ENCODE measurements at places on chromosomes 1 and 21.

DNA sequence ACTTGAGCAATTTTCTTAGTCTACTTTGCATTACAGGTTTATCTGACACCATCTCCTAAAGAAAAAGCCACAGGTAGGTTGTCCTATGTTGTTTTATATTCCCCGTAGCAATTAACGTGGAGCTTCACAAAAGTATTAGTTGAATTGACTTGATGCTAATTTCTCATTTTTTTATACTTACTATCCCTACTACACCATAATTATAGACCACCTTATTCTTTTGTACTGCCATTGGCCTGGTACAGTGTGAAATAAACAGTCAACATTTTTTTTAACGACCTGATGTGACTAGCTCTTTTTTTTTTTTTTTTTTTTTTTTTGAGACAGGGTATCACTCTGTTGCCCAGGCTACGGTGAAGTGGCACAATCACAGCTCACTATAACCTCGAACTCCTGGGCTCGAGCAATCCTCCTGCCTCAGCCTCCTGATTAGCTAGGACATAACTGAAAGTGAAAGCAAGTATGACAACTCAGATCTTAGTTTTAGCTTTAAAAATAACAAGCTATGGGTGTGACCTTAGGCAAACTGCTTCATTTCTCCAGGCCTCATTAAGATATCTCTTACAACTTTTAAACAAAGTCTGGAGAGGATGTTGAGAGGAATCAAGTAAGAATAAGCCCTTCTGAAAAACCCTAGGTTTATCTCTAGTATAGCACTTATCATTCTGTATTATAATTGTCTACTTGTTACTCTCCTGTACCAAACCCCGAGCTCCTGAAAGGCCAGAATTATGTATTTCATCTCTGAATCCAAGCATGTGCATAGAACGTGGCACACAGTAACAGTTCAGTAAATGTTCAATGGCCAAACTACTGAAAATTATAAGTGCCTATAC, 49.5 kb downstream of the LUZP1 start:
- peak; percentile 2 for DNase-seq

- DNase-seq, result no peak
Observed at GRCh38 chr1:227846265-227846858, 30.9 kb downstream of the PRSS38 start.

DNA sequence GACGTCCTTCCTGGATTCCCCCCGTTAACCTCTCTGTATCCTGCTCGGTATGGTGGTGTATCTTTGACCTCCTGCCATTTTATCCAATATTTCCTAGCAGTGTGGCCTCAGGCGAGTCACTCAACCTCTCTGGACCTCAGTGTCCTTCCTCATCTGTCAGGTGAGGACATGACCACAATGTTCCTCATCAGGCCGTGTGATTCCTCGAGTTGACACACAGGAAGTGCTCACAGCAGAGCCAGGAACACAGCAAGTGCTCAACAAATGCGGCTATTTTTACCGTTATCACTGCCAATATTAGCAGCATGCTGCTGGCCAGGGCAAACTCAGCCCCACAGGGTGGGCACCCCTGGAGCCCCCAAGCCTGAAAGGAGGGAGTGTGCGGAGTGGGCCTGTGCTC, 450.2 kb downstream of the KIF26B start:
- no peak for DNase-seq

GRCh38 chr1:23984417-23985186, 4.5 kb upstream of the SRSF10 start:
- no peak for DNase-seq

DNA sequence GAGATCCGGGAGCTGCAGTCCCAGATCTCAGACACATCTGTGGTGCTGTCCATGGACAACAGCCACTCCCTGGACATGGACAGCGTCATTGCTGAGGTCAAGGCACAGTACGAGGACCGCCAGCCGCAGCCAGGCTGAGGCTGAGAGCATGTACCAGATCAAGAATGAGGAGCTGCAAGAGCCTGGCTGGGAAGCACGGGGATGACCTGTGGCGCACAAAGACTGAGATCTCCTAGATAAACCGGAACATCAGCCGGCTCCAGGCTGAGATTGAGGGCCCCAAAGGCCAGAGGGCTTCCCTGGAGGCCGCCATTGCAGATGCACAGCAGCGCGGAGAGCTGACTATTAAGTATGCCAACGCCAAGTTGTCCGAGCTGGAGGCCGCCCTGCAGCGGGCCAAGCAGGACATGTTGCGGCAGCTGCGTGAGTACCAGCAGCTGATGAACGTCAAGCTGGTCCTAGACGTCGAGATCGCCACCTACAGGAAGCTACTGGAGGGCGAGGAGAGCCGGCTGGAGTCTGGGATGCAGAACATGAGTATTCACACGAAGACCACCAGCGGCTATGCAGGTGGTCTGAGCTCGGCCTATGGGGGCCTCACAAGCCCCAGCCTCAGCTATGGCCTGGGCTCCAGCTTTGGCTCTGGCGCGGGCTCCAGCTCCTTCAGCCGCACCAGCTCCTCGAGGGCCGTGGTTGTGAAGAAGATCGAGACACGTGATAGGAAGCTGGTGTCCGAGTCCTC, 25.5 kb downstream of the ETV3L start:
- no peak for DNase-seq

- DNase-seq, result no peak
Observed at GRCh38 chr21:37449302-37449937, 82.8 kb downstream of the DYRK1A start.

DNA sequence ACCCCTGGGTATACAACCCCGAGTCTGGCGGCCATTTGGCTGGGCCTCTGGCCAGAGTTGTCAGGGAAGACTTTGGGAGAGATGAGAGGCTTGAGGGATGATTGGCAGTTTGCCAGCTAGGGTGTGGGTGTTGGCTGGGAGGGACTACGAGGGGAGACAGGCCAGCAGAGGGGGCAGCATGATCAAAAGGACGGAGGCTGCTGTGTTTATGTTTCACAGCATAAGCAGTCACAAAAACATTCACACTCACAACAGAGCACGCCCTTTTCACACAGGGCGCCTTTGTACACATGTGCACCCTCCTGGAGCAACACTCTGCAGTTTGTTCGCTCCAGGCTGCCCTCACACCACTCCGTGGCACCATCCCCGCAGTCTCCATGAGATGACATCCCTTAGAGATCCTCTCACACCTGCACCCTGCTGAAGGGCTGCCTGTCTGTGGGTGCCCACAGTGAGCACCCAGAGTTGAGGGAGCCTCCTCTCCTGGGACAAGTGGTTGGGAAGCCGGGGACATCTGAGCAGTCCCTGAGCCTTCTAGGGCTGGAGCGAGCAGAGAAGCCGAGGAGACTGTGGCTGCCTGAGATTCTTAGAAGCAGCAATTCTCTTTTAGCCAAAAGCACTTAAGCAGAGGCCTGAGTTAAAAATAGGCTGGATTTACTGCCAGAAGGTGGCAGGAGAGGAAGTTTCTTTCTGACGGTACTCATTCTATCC, 15.4 kb downstream of the EFNA3 start:
- no peak for DNase-seq

- no peak for DNase-seq
Observed at GRCh38 chr1:23864801-23865542, 3.1 kb downstream of the FUCA1 start.

DNA sequence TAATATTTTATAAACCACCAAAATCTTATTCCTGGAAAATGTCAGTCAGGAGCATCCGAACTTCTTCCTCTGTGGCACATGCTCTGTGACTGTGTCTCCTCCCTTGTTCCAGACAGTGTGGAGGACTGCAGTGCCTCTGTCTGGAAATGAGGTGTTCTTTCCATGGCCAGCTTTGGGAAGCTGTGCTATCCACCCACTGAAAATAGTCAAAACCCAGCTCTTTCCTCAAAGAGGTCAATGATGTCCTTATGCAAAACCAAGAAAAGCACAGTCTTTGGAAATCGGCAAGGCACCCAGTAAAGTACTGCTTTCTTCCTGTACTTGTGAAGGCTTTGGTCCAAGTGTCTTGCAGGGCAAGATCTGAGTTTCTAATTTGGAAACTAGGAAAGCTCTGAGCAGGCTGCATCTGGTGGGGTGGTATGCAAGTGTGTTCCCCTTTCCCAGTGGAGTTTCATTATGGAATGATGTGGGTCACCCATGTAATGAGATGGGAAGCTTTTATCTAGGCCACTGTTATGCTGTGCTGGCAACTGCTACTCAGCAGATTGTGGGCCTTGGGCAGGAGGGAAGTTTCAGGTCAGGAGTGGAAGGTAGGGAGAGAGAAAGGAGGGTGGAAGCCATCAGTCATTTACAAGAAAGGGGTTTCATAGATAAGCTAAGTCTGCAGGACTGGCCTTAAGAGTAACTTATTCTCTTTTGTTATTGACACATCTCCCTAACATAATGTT, 6.0 kb downstream of the KIAA0040 start:
- no peak for DNase-seq

DNA sequence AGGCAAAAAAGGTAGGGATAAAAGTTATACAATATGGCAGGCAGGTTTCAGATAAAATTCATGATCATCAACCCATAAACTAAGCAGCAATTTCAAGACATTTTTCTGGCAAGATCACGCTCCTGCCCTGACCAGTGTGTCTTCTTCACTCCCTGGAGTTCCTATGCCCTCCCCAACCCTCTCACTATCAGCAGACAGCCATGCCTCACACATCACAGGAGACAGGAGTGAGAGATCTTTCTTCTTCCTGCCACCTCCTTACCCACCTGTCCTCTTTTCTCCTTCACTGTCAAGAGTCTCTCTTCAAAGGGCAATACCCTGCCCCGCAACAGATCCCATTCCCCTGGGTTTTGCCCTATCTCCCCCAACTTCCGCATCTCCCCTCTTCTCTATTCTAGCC, 28.4 kb downstream of the COA6 start:
- DNase-seq, result no peak

GRCh38 chr1:33429856-33430691, 821 bp downstream of the PHC2 start:
- DNase-seq, result no peak

DNA sequence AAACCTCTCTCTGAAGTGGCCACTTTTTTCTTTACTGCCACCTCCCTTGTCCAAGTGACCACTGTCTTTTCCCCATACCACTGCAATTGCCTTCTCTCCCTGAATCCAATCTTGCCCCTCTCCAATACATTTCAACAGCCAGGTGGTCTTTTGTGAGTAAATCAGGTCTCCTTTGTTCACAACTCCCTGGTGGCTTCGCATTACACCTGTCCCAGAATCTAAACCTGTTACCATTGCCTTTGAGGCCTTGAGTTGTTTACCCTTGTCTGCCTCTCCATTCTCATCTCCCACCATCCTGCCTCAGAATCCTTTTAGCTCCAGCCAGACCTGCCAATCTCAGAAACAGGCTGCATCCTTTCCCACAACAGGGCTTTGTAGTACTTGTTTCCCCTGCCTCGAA, 21.8 kb upstream of the DYNLT5 start:
- DNase-seq, result no peak

DNA sequence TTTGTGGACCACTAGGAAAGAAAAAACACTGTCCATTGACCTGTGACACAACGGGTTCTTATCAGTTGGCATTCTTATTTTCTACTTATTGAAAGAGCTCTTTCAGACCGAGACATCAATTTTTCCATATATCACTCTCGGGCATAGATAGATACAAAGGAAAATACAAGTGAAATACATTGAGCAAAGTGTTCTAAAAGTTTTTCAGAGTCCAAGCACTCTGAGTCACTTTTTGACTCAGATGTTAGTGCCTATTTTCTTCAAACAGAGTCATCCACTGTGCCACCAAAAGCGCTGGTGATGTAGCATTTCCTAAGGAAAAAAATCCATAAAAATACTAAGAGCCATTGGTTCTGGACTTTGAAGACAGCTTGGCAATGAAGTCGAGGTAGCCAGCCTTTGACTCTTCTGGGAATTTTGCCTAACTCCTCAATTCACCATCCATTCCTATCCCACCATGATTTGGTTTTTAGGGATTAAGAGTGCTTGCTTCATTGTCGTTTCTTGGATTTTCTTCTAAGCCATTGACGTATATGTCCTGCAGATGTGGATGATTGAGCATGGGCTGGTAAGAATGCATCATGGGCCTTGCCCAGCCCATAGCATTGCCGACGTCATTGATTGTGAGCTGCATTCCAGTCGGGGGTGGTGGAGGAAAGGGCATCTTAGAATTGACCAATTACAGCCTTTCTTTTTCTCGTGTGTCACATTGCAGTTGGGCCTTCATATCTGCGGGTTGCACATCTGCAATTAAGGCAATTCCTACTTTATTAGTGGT, 10.6 kb downstream of the GALNT2 start:
- no peak for DNase-seq

DNA sequence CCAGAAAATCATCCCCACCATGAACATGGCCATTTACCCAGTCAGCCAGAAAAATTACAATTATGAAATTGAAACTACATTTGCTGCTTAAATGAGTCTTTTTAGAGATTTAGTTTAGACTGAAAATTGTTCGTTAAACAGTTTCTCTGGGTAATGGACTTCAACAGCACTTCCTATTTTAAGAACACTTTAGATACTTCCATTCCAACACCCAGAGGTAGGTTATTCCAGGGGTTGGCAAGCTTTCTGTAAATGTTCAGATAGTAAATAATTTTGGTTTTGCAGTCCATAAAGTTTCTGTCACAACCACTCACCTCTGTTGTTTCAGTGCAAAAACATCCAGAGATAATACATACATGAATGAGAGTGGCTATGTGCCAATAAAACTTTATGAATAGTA, 10.2 kb downstream of the NMNAT2 start:
- DNase-seq, result no peak

GRCh38 chr1:111842411-111842810, 86.7 kb downstream of the DDX20 start:
- no peak for DNase-seq

- no peak for DNase-seq
Observed at GRCh38 chr1:178768423-178768822, 43.4 kb downstream of the RALGPS2 start.

- no peak for DNase-seq
Observed at GRCh38 chr1:199550199-199551065, 477.1 kb upstream of the NR5A2 start.

DNA sequence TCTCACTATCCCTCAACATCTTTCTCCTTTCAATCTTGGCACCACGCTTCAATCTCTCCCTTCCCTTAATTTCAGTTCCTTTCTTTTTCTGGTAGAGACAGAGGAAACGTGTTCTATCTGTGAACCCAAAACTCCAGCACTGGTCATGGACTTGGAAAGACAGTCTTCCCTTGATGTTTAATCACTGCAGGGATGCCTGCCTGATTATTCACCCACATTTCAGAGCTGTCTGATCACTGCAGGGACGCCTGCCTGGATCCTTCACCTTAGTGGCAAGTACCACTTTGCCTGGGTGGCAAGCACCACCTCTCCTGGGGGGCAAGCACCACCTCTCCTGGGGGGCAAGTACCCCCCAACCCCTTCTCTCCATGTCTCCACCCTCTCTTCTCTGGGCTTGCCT, 27.8 kb downstream of the SELL start:
- no peak for DNase-seq

- peak; percentile 69 for DNase-seq
Observed at GRCh38 chr1:27527223-27527889, 37.4 kb upstream of the WASF2 start.

DNA sequence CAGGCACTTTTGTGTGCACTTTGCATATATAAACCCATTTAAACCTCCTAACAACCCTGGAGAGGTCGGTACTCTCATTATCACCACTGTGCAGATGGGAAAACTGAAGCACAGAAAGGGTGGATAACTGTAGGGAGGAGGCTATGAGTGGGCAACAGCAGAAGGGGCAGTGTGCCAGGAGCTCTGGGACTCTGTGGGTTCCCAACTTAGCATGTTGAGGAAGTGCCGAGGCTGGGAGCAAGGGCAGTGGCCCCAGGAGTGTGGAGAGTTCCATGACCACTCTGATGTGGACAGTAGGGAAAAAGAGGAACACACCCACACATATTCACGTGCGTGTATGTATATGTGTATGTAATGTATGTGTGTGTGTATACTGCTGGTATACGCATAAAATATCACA, 25.7 kb upstream of the KCNC4 start:
- DNase-seq, result no peak

- DNase-seq, result no peak
Observed at GRCh38 chr1:36513676-36514473, 31.2 kb upstream of the CSF3R start.

GRCh38 chr1:1542766-1543705, 2.6 kb upstream of the TMEM240 start:
- no peak for DNase-seq

All from NCI-H2029 treated with DMSO at 0.1 percent for 48 hours (cell line).